ENCODE measurements at places on chromosomes 2 and 18. TPM values are rescaled to one million over a fixed set of nuclear protein-coding genes. Genes with fewer than 3 reads are reported as not detected.
A peak's percentile ranks its signal among the peaks of the same experiment; 100 is the strongest.

AQP12B gene
- not detected for total RNA-seq

SYT4 gene
- total RNA-seq: not detected

TUBA3E gene
- 0.57 TPM for total RNA-seq

TLX2 gene
- total RNA-seq: 0.72 TPM

LYPD1 gene
- total RNA-seq: 15.8 TPM

REG1B gene
- not detected for total RNA-seq

HNMT gene
- total RNA-seq: 44.6 TPM

ALPI gene
- total RNA-seq: 4.4 TPM

RFX8 gene
- not detected for total RNA-seq

AMER3 gene
- total RNA-seq: 0.79 TPM

CYRIA gene
- 0.20 TPM for total RNA-seq

- no peak for DNase-seq
- no peaks in the 10 kb centered on the region for H3K27me3 ChIP-seq
- H3K36me3 ChIP-seq: no peaks in the 10 kb centered on the region
- H3K27ac ChIP-seq: peak overlapping the region; percentile 76
- no peak overlapping the region for H3K4me3 ChIP-seq
Observed at GRCh38 chr2:203790134-203790852, 77.3 kb upstream of the CTLA4 start.

DNA sequence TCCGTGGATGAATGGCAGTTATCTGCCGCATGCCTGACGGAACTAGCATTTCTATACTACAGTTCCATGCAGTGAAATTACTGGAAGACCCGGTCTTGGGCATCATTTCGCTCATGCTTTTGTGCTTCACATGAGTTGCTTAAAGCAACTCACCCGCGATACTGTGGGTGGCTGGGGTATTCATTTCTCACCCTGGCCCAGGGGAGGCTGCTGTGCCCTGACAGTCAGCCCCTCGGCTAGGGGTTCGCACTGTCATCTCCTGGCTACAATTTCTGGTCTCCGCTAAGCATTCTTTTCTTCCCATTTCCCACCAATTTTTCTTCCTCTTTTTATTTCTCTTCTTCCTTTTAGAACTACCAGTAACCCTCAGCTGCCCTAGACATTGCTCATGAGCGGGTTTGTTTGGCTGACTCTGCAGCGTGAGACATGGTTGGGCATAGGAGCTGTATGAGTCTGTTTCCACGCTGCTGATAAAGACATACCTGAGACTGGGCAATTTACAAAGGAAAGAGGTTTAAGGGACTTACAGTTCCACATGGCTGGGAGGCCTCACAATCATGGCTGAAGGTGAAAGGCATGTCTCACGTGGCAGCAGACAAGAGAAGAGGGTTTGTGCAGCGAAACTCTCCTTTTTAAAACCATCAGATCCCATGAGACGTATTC, 16.5 kb upstream of the CNDP2 start:
- H3K36me3 ChIP-seq: no peaks in the 10 kb centered on the region
- H3K4me3 ChIP-seq: no peak overlapping the region
- no peak for DNase-seq
- peaks cover 8% of the 10 kb centered on the region for H3K4me1 ChIP-seq

DNA sequence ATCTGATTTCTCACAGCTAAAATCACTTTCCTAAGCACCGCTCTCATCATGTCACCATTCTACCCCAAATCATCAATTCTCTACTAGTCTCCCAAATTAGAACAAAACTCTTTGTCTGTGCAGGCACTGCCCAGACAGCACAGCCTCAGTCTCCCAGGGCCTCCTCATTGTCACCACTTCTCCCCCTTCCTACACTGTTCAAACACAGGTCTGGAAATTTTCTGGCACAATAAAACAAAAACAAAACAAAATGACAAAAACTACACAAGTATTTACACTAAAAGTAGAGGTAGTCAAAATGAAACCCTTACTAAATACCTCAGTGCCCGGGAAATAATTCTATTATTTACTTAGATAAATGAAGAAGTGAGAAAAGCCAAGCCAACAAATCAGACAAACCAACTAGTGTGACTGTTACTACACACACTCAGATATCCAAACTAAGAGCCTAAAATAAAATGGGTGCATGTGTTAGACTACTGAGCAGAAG, 156.2 kb upstream of the DNMT3A start:
- no peak overlapping the region for H3K4me3 ChIP-seq
- H3K4me1 ChIP-seq: no peaks in the 10 kb centered on the region
- H3K27ac ChIP-seq: no peak overlapping the region
- H3K27me3 ChIP-seq: no peaks in the 10 kb centered on the region
- H3K36me3 ChIP-seq: no peaks in the 10 kb centered on the region

GRCh38 chr18:9516437-9517064, 41.2 kb downstream of the RALBP1 start:
- H3K36me3 ChIP-seq: no peaks in the 10 kb centered on the region
- H3K4me3 ChIP-seq: no peak overlapping the region
- no peak overlapping the region for H3K27ac ChIP-seq

- H3K27ac ChIP-seq: no peak overlapping the region
- no peaks in the 10 kb centered on the region for H3K36me3 ChIP-seq
- no peaks in the 10 kb centered on the region for H3K4me1 ChIP-seq
- H3K4me3 ChIP-seq: no peak overlapping the region
- DNase-seq: no peak
- no peaks in the 10 kb centered on the region for H3K27me3 ChIP-seq
Observed at GRCh38 chr2:239793086-239793485, 232.1 kb downstream of the NDUFA10 start.

DNA sequence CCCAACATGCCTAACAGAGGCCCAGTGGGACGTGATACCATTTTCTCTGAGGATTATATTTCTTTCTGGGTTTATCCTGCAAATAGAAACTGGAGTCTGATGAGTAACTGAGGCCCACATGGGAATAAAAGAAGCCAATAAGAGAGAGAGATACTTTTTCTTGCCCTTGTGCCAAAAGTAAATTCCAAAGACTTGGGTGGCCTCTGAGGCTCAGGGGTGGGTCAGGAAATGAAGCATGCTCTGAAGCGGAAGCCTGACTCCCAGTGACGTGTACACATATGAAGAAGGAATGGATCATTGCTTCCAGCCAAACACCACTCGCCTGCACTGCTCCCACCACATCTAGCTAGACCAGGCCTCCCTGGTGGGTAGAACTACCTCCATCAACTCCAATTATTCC, 273.6 kb upstream of the NCKAP5 start:
- H3K4me1 ChIP-seq: no peaks in the 10 kb centered on the region
- H3K4me3 ChIP-seq: no peak overlapping the region
- H3K36me3 ChIP-seq: no peaks in the 10 kb centered on the region
- H3K27me3 ChIP-seq: no peaks in the 10 kb centered on the region
- H3K27ac ChIP-seq: no peak overlapping the region

- no peaks in the 10 kb centered on the region for H3K36me3 ChIP-seq
- H3K4me3 ChIP-seq: no peak overlapping the region
- no peak overlapping the region for H3K27ac ChIP-seq
Observed at GRCh38 chr2:52775674-52776073, 991.9 kb upstream of the CHAC2 start.

DNA sequence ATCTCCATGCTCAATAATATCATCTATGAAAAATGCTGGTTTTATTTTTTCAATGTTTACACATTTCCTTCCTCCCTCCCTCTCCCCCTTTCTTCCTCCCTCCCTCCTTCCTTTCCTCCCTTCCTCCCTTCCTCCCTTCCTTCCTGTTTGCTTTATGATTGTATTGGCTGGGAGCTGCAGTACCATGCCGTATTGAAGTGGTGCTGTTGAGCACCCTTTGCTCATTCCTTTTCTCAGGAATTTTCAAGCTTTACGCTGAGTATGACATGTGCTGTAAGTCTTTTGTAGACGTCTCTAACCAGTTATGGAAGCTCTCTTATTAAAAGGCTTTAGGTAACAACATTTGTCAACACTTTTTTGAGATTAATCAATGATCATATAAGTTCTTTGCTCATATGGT, 100.4 kb downstream of the SNTG2 start:
- no peak for DNase-seq
- no peaks in the 10 kb centered on the region for H3K27me3 ChIP-seq
- H3K36me3 ChIP-seq: no peaks in the 10 kb centered on the region

- H3K4me3 ChIP-seq: no peak overlapping the region
- DNase-seq: no peak
- H3K4me1 ChIP-seq: no peaks in the 10 kb centered on the region
- H3K27ac ChIP-seq: no peak overlapping the region
- no peaks in the 10 kb centered on the region for H3K36me3 ChIP-seq
- no peaks in the 10 kb centered on the region for H3K27me3 ChIP-seq
Observed at GRCh38 chr2:158395166-158395565, 61.4 kb downstream of the CCDC148 start.

DNA sequence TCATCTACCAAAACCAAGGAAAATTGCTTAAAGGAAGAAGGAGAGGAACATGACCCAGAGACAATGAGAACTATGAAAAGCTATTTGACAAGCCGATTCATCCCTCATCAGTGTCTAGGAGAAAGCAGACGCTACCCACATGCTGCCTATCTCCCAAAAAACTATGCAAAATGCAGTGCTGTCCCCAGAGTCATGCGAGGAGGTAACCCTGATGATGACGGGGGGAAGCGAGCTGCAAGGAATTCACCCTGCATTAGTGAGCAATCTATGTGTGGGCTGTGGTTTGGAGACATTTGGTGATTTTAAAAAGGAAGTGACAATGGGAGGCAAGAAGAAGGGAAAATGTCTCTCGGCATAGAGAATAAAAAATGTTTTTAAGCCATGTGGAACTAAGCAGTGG, 472.7 kb downstream of the CMPK2 start:
- no peaks in the 10 kb centered on the region for H3K27me3 ChIP-seq
- H3K4me1 ChIP-seq: no peaks in the 10 kb centered on the region
- DNase-seq: no peak
- H3K4me3 ChIP-seq: no peak overlapping the region
- no peaks in the 10 kb centered on the region for H3K36me3 ChIP-seq

- peak overlapping the region; percentile 65 for H3K27ac ChIP-seq
- H3K4me1 ChIP-seq: no peaks in the 10 kb centered on the region
- H3K27me3 ChIP-seq: no peaks in the 10 kb centered on the region
- no peaks in the 10 kb centered on the region for H3K36me3 ChIP-seq
- DNase-seq: peak; percentile 43
- H3K4me3 ChIP-seq: no peak overlapping the region
Observed at GRCh38 chr2:66495788-66496640, 61.1 kb downstream of the MEIS1 start.

GRCh38 chr18:70019136-70019535, 71.5 kb upstream of the CD226 start:
- H3K27me3 ChIP-seq: no peaks in the 10 kb centered on the region
- H3K4me1 ChIP-seq: no peaks in the 10 kb centered on the region
- H3K4me3 ChIP-seq: no peak overlapping the region
- H3K27ac ChIP-seq: no peak overlapping the region

DNA sequence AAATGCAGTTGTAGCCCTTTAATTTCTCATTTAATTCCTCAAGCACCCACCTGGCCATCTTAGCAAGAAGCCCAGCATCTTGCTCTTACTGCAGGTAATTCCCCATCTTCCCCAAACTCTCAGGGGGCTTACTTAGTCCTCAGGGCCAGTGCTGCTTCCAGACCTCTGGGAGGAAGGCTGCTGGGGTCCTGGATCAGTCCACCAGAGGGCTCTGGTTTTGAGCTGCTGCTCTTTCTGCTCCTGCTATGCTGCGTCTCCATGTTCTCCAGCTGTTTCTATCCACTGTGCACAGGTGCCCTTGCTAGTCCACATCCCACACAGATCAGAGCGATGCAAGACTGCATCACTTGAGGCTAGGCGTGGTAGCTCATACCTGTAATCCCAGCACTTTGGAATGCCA, 34.5 kb upstream of the TMEM87B start:
- peaks cover 19% of the 10 kb centered on the region for H3K4me1 ChIP-seq
- H3K27ac ChIP-seq: peak overlapping the region; percentile 52
- DNase-seq: no peak
- H3K36me3 ChIP-seq: peaks cover 3% of the 10 kb centered on the region
- no peak overlapping the region for H3K4me3 ChIP-seq

DNA sequence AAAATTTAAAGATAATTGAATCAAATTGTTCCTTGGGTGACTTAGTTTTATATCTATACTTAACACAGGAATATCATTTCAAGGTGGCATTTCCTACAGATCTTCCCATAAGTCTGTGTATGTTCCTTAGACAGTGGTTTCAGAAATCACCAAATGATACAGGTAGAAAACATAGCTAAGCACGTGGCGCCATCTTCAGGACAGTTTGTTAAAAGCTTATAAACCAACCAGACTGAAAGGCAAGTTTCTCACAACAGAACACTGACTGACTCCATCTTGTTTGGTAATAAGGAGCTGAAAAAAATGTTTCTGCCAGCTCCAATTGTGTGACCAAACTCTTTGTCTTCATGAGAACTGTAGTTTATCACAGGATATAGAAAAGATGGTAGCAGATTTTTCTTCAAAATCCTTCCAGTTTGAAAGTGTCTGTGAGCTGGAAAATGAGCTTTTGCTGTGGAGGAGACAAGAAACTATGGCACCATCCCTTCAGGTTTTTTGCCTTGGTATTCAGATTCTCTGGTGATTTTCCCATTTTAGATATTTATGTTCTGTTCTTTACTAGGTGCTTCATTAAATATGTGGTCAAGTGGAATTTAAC, 34.8 kb upstream of the NEUROD1 start:
- H3K27ac ChIP-seq: no peak overlapping the region
- H3K36me3 ChIP-seq: no peaks in the 10 kb centered on the region
- peak; percentile 63 for DNase-seq
- H3K27me3 ChIP-seq: no peaks in the 10 kb centered on the region
- H3K4me3 ChIP-seq: no peak overlapping the region

GRCh38 chr2:127146820-127147502, 40.0 kb upstream of the BIN1 start:
- H3K4me1 ChIP-seq: no peaks in the 10 kb centered on the region
- no peak overlapping the region for H3K27ac ChIP-seq
- H3K27me3 ChIP-seq: no peaks in the 10 kb centered on the region
- H3K4me3 ChIP-seq: no peak overlapping the region
- no peaks in the 10 kb centered on the region for H3K36me3 ChIP-seq
- DNase-seq: no peak

DNA sequence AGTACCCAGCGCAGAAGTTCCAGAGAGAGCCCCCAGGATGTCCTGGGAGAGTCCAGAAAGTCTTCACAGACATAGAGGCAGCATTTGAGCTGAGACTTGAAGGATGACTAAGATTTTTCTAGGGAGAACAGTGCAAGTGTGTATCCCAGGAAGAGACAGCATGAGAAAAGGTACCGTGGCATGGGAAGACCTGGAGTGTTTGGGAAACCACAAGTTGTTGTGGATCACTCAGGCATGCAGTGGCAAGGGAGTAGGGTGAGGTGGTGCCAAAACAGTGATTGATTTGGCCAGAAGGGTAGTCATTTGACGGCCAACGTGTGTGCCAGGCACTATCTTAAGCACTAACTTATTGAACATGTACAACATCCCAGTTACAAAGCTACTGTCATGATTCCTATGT, 24.5 kb upstream of the KCNK3 start:
- no peaks in the 10 kb centered on the region for H3K36me3 ChIP-seq
- no peak for DNase-seq
- no peak overlapping the region for H3K4me3 ChIP-seq
- H3K27ac ChIP-seq: no peak overlapping the region
- H3K4me1 ChIP-seq: no peaks in the 10 kb centered on the region
